Muscle of arm (tissue), 14 donors: ENCODE measurements at places on chromosomes 5 and 9. TPM values are rescaled to one million over a fixed set of nuclear protein-coding genes. Genes with fewer than 3 reads are reported as not detected.

DNA sequence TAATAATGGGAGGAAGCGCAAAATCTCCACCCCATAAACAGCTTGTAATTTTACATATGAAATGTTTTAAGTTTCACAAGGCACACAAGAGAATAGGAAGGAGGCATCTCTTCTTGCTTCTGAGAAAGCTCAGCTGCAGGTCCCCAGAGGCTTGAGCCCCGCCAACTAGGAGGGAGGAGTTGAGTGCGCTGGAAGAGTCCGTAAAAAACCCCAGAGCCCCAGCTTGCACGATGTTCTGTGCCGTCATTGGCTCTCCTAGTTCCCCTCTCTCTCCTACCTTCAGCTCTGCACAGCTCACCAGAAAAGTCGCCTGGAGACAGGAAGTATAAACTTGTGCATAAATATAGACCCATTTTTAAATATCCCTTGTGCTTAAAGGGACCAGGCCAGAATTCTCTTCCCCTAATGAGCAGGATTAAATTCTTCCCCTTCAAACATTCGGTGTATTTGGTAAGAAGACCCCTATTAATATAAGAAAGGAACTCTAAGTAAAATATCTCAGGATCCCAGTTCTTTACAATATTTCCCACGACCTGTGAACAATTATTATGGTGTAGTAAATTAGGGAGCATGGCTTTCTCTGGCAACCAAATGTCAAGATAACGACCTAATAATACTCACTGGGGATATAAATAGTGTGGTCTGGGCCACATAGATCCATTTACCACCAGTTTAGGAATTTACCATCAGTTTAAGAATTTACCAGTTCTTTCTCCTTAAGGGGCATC lies 13.7 kb downstream of the GLRX start:
- DNase-seq = peak; percentile 84

DNA sequence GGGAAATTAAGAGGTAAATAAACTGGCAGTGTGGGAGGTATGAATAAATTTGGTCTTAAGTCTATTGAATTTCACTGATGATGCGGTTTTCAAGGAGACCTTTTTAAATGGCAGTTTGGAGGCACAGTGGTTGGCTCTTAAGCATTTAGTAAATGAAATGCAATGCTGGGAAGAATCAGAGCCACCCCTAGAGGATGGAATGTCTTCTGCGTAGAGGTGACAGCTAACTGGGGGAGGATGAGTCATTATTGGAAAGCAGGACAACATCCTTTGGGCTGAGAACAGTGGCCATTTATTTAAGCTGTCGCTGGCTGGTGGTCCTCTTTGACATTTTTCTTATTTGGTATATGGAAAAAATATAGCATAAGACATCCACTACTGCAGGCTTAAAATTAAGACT lies 163.2 kb downstream of the SH3GL2 start:
- no peak for DNase-seq

- peak; percentile 65 for DNase-seq
Measured at GRCh38 chr9:133609311-133610098, at the start of gene FAM163B. FAM163B (minus strand) TSS chr9:133609389; CDS start chr9:133580223, 29,166 bp downstream.

- peak; percentile 59 for DNase-seq
Measured at GRCh38 chr5:167057665-167058064, 1233.8 kb upstream of the WWC1 start.

DNA sequence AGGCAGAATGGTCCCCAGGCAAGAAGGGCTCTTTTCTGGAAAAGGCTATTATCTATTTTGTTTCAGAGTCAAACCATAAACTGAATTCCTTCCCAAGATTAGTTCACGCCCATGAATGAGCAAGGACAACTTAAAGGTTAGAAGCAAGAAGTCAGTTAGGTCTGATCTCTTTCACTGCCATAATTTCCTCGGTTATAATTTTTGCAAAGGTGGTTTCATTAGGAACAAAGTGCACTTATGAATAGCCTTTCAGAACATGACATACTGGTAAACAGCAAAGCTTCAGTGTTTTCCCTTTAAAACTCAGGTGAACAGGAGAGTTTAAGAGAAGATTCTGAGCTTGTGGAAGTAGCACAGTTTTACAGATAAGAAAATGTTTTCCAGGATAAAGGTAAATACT lies 177.9 kb downstream of the GDNF start:
- DNase-seq = no peak

DNA sequence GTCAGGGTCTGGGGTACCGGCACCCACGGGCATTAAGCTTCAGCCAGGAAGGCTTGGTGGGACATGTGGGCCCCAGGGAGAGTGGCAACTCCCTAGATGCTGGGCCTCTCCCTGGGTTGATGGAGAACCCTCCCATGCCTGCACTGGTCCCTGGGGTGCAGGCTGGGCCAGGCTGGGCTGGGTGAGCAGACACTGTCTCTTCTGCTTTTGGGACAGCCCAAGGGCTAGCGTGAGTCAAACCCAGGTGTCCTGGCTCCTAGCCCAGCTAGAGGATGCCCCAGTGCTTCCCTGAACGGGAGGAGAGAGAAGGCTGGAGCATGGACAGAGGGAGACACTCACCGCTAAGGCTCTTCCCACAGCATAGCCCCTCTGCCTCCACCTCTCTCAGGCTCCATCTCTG lies 5.7 kb upstream of the AQP7 start:
- no peak for DNase-seq

DNA sequence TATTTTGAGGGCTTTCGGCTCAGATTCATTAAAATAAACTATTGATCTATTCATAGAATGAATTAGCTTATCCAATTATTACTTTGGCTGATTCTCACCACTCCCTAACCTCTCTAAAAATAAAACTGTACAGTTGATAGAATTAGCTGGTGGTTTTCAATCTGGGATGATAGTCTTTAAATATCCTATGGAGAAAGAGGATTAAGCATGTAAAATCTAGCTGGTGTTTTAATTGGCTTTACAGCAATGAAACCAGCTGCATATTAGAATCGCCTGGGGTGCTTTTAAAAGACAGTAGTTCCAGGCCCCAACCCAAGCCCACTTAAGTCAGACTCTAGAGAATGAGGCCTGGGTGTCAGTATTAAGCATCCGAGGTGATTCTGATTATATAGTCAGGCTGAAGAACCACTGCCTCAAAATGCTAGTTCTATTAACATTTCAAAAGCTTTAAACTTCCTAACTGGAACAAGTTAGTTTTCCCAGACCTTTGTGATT lies 95.1 kb downstream of the MAP1B start:
- DNase-seq = no peak

The SEMA4D gene
- polyA plus RNA-seq = 25.6 TPM

DNA sequence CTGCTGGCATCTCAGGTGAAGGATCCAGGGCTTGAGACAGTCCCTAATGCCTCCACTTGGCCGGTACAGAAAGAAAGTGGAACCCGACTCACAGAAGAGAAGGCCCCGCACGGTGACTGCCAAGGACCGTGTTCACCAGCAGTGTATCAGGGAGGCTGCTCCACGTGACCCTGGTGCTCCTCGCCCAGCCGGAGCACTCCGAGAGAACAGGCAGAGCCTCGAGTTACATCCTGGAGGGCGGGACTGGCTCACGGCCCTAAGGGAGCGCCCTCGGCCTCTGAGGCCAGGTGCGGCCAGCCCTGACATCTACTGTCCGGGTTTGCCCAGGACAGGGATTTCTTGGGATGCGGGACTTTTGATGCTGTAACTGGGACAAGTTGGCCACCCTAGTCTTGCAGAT lies 104.0 kb upstream of the SARDH start:
- no peak for DNase-seq

The PPP1R2B gene
- not detected for polyA plus RNA-seq

DNA sequence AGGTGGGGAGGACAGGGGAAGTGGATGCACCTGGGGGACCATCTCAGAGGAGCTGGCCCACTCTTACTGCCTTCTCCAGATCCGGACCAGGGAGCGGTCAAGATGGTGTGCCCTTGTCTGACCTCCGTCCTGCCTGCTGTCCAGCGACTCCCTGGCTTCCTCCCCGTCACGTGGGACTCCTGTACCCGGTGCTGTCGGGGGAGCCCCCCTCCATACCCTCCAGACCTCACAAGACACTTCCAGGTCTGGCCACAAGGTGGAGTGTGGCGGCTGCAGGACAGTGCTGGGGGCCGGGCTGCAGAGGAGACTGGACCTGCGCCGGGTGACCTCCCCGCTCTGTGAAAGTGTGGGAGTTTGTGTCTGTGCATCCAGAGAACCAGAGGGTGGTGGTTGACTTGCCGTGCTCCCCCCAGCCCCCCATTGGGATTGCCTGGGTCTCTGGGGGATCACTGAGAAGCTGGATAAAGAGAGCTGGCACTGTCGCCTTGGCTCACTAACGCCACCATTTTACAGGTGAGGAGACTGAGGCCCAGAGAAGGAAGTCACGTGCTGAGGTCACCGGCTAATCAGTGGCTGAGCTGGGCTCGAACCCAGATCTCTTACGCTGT lies 1.9 kb upstream of the CRB2 start:
- DNase-seq = no peak

The TPPP gene
- 8.4 TPM for polyA plus RNA-seq

The PCDHB9 gene
- polyA plus RNA-seq = 1.9 TPM

The PNPLA7 gene
- 2.9 TPM for polyA plus RNA-seq

The SMIM3 gene
- polyA plus RNA-seq = 6.3 TPM

The MAMDC4 gene
- polyA plus RNA-seq = 4.9 TPM

DNA sequence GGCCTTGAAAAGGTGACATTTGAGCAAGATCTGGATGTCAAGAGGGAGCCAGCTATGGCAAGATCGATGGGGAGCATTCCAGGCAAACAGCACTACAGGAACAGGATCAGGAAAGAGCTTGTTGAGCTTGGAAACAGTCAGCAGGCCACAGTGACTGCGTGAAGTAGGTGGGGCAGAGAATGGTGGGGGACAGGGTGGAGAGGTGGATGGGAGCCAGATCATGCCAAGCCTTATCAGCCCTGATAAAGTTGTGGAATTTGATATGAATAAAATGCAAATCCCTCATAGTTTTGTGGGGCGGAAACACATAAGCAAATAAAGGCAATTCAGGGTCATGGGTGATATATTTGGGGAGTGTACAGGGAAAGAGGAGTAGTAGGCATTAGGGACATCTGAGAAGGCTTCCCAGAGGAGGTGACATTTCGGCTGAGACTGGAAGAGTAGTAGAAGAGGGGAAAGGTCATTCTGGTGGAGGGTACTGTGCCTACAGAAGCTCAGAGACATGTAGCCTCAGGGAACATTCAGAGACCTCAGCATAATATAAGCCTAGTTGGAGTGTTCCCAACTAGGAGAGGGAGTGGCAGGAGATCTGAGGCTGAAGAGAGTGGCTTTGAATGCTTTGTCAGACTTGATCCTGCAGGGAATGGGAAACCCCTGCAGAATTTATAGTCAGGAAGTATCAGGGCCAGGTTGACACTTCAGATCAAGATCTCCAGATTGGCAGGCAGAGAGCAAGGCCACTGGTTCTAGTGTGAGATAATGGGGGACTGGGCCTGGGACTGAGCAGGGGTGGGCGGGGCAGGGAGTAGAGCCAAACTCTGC lies 9.7 kb upstream of the CYSTM1 start:
- DNase-seq = no peak

The TMEM252 gene
- 1.6 TPM for polyA plus RNA-seq

The PSMB7 gene
- polyA plus RNA-seq = 168 TPM

The EEIG1 gene
- 14.6 TPM for polyA plus RNA-seq

DNA sequence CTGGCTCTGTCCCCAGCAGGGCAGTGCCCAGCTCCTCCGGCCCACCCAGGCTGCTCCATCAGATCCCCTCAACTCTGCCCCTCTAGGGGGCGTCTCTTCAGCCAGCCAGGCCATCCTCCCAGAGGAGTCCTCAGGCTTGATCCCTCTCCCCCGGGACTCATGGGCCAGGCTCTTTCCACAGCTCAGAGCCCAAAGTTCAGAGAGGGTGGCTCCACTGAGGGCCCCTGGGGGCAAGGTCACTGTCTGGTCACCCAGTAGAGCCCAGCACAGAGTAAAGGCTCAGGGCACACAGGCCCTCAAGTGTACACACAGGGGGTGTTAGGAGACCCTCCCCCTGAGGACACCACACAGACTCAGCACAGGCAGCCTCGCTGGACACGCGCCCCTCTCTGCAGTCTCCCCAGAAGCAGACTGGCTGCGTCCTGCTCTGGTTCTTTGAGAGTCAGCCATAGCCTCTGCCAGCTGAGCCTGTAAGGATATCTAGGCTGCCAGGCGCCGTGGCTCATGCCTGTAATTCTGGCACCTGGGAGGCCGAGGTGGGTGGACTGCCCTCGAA lies 64.8 kb downstream of the PAX5 start:
- no peak for DNase-seq

The CDH18 gene
- polyA plus RNA-seq = not detected

DNA sequence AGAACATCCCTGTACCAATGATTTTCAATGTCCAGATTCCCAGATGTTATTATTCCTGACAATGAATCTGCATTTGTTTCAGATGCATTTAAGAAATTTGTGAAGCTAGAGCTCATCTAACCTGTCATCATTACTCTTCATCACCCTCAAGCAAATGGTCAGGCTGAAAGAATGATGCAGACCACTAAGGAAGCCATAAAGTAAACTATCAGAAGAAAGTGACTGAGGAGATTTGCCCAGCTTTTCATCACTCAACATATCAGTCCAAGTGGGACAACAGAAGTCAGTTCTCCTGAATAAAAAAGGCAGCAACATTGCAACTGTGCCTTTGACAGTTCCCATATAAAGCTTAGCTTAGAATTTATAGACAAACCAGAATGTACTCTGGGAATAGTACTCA lies 419.9 kb downstream of the PDE4D start:
- no peak for DNase-seq

- DNase-seq = peak; percentile 95
Measured at GRCh38 chr5:67648201-67648671, 451.6 kb upstream of the CD180 start.

- no peak for DNase-seq
Measured at GRCh38 chr9:12699529-12699928, 6.3 kb downstream of the TYRP1 start.

The PCDHA12 gene
- polyA plus RNA-seq = 0.28 TPM
